Left cardiac atrium (tissue), 4 donors: ENCODE measurements at places on chromosomes 1 and 21. TPM values are rescaled to one million over a fixed set of nuclear protein-coding genes. Genes with fewer than 3 reads are reported as not detected.
A peak's percentile ranks its signal among the peaks of the same experiment; 100 is the strongest.

- no peak for DNase-seq
These were observed 12.1 kb upstream of the PSMD4 start for GRCh38 chr1:151242442-151242841.

- peak; percentile 35 for DNase-seq
These were observed 176.5 kb downstream of the TGFB2 start for GRCh38 chr1:218521414-218522169.

- no peak for DNase-seq
These were observed 103.3 kb downstream of the DUSP10 start for GRCh38 chr1:221638595-221638994.

DNA sequence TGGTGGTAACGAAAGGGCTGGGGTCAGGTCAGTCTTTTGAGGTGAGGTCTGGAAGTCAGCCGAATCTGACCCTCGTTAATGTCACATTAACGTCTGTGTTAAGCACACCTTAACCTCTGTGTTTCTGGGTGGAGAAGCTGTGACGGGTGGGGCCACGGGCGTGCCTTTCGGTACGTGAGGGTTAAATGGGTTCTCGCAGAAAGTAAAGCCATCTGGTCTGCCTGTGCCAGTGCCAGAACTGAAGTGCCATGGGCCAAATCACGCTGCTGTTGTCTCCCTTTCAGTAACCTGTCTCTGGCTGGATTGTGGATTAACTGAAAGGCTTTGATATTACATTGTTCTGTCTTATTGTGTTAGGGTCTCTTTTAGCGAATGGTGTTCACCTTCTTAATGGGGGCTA, 14.4 kb downstream of the URB2 start:
- DNase-seq: no peak

- no peak for DNase-seq
These were observed 35.8 kb downstream of the EVI5 start for GRCh38 chr1:92749024-92749634.

DNA sequence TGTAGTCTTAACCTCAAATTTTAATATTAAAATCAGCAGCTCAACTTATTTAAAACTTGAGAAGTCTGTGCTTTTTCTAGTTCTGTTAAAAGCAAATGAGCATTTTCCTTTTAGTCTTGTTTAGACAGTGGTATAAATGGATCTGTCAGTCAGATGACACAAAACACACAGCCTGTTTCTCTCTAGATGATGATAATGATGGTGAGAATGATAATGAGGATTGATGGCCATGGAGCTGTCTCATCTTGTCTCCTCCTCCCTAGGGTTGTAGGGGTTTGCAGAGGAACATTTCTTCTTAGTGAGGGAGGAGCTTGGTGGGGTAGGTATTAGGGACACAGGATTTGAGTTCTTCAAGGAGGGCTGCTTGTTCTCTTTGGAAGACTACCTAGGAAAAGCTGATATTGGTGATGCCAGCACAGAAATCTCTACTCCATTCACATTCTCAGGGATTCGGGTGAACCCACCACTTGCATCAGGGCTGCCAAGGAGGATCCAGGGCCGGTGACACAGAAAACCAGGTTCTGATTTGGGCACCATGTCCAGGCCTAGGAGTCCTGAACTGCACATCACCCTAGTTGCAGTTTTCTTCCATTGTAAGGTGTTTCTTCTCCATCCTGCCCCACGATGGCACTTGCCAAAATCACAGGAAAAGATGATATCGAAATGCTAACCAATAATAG, 147.6 kb downstream of the RHOU start:
- DNase-seq: no peak

OR2L2 gene
- 0.05 TPM for total RNA-seq

GRCh38 chr1:32350785-32351398, 11.4 kb downstream of the FAM229A start:
- peak; percentile 82 for DNase-seq

GRCh38 chr1:115436596-115436995, 98.5 kb upstream of the NGF start:
- DNase-seq: no peak

GRCh38 chr1:32877211-32878110, 6.7 kb upstream of the FNDC5 start:
- DNase-seq: peak; percentile 77

DNA sequence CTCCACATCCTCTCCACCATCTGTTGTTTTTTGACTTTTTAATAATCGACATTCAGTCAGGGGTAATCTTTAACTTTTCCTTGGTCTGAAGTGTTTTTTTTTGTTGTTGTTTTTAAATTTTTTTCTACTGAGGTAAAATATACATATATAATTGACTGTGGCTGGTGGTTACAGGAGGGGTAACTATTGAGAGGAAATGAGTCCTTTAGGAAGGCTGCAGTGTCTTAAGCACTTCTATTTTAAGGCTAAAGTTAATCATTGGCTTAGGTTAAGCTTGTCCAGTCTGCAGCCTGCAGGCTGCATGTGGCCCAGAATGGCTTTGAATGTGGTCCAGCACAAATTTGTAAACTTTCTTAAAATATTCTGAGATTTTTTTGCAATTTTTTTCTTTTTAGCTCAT, 172.5 kb downstream of the CTH start:
- no peak for DNase-seq

- no peak for DNase-seq
These were observed 115.8 kb upstream of the ZRANB2 start for GRCh38 chr1:71196685-71197084.
